ENCODE measurements at places on chromosomes 11 and 22.
A peak's percentile ranks its signal among the peaks of the same experiment; 100 is the strongest.

DNA sequence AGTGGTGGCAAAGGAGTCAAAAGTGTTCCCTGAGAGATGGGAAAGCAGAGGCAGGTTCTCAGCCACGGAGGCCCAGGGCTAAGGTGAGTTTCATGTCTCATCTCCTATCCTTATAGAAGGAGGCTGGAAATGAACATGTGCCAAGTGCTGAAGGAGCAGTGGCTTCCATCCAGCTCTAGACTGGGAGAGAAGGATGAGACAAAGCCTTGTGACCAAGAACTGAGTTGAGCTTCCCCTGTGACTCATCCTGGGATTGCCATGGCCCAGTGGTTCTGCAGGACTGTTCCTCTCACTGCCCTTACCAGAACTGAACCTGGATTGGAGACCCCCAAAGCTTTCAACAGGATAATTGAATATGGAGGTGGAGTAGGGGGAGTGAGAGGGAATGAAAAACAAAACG lies 16.7 kb upstream of the OR9Q1 start:
- no peak for DNase-seq

DNA sequence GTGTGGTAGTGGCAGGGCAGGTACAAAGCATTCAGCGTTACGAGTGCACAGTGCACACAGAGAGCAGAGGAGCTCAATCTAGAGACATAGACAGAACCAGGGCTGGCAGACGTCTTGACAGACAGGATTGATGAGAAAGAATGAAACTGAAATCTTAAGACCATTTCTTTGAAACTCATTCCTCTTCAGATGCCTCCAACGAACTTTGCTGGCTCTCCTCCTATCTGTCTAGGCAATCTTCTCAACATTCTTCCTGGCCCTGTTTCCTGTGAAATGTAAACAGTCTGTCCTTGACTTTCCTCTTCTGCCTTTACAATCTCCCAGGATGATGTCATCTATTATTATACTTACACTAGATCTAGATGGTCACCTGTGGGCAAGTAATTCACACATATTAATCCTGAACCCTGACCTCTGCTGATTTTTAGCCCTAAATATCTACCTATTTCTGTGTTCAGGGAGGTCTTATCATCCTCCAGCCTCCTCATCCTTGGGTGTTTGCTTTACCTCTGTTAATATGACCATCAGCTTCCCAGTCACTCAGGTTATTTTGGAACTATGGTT lies 119.5 kb downstream of the ENTHD1 start:
- DNase-seq, result no peak

DNA sequence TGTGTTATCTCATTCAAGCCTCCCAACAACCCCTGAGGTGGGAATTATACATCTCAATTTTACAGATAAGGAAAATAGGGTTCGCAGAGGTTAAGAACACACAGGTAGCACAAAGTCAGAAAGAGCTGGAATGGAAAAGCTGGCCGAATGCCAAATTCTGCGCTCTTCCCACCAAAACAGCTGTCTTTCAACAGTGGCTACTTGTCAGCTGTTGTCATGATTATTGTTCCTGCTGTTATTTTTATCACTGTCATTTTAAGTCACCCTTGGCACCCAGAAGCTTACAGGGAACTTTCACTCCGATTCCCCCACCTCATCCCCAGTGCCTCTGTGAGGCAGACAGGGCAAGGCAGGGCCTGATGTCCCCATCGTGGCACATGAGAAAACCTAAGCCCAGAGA lies 74.5 kb upstream of the CSNK2A3 start:
- no peak for DNase-seq

DNA sequence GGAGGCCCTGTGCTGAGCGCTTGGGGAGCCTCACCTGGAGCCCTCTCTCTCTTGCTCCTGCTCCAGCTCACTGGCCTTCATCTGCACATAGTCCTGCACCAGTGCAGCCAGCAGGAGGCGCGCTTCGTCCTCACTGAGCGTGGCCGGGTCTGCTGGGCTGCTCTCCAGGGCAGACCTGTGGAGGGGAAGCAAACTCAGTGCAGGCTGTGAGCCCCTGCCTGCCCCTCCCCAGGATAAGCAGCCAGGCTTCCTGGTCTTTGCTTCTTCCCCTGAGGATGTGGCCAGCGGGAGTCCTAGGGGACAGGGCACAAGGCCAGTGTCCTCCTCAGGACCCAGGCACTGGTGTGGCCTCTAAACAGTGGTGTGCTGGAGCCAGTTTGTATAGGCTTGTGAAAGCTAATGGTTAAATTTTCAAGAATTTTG lies 2.2 kb downstream of the CALCA start:
- DNase-seq, result no peak

- DNase-seq, result no peak
Observed at GRCh38 chr11:69375316-69376154, 81.6 kb downstream of the MYEOV start.

- no peak for DNase-seq
Observed at GRCh38 chr22:47787501-47788227, 1025.2 kb downstream of the TBC1D22A start.

GRCh38 chr11:57459164-57460021 lies 935 bp upstream of the RTN4RL2 start:
- no peak for DNase-seq

DNA sequence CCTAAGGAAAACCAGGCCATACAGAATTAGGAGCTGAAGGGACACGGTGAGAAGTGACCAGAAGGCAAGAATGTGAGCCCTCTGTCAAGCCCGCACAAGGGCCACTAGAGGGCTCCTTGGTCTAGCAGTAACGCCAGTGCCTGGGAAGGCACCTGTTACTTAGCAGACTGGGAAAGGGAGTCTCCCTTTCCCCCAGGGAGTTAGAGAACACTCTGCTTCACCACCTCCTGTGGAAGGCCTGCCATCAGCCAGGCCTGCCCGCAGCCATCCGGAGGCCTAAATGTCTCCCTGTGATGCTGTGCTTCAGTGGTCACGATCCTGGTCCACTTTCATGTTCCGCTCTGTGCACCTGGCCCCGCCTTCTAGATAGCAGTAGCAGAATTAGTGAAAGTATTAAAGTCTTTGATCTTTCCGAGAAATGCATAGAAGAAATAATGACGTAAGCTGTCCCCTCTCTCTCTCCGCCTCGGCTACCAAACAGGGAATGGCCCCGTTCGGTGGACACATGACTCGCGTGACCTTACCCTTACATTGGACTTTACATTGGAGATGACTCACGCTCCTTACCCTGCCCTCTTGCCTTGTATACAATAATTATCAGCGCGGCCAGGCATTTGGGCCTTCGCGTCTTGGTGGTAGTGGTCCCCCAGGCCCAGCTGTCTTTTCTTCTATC lies 10.7 kb upstream of the GSTP1 start:
- peak; percentile 5 for DNase-seq

All from NCI-H187 (cell line).